ENCODE measurements at places on chromosomes 5 and 9.

DNA sequence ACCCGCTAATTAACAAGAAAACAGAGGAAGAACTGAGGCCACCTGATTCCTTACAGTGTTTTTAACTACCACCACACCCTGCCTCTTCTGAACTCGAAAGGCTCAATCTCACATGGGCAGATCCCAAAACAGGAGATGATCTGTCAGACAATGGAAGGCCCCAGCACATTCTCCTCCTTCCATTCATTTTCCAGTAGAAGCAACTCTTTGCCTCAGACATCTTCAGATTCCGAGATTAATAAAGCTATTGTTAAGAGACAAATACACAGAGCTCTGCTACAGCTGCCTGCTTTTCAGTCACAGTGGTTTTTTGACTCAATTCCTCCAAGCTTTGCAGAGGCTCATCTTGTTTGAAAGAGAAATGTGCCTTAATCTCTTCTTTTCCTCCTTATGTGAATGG, 127.2 kb upstream of the ADAMTSL1 start:
- DNase-seq, result no peak

- DNase-seq, result no peak
Observed at GRCh38 chr9:135515083-135515951, 5.9 kb upstream of the LCN1 start.

- DNase-seq, result no peak
Observed at GRCh38 chr5:351084-351920, 29.8 kb downstream of the AHRR start.

GRCh38 chr5:4532705-4533080, 607.4 kb upstream of the ADAMTS16 start:
- no peak for DNase-seq

DNA sequence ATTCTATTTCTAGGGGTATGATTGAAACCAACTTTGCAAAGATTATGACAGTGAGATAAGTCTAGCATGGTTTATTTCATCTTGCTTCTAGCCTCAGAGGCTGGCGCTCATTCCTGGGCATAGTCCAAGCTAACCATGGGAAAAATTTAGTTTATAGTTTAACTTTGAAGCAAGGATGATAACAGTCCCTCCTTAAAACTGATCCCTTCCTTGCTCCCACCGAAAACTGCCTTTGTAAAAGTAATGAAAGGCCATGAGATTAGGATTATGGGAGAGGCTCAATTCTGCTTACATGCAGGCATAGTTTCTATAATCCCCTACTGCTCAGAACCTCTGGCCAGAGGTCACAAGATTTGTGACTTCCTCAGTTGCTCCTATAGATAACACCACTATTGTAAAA, 75.7 kb downstream of the TARS1 start:
- no peak for DNase-seq

DNA sequence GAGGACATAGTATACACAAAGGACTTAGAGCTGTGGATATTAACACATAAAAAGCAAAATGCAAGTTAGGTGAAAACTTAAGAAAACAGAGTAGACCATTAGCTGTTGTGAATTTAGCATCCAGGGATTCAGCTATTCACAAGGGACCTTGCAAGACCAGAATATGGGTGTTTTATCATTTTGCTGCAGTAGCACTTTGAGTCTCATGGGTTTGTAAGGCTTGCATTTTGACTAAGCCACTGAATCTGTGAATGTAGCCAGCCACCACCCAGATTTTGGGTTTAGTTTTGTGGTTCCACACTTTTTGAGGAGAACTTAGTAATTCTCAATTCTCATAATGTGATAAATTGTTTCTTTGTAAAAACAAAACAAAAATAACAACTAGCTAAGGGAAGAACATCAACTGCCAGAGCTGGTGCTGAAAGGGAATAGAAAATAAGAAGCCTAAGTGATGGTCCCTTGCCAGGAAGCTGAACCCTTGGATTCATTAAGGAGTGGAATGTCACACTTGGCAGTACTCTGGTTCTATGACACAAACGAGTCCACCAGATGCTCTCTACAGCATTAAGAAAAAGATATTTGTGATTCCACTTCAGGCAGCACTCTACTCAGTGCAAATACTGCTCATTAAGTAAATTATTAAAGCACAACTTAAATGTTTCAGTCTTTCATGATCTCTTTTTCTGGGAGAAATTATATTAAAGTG, 557.4 kb upstream of the ZNF462 start:
- DNase-seq, result no peak

DNA sequence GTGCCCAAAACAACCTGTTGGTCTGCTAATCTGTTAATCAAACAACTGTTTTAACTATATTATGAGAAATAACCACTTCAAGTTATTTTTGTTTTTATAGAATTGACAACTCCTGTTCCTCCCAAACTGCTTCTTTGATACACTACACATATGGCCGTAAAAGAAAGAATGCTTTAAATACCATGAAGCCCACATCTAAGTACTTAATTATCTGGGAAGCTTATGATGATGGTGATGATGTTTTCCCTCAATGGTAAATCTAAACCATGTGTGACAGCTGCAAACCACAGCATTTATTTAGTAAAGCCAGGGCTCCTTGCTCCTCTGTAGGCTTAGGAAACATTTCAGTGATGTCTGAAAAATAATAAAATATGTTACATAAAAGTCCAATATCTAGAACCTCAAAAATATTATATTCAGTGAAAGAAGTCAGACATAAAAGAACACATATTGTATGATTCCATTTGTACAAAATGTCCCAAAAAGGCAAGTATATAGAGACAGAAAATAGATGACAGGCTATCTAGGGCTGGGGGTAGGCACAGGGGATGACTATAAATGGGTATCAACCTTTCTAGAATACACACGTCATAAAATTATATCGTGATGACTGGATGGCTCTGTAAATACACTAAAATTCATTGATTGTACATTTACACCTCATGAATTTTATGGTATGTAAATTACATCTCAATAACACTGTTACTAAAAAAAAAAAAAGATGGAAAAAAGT, 154.1 kb downstream of the EFNA5 start:
- DNase-seq, result no peak

DNA sequence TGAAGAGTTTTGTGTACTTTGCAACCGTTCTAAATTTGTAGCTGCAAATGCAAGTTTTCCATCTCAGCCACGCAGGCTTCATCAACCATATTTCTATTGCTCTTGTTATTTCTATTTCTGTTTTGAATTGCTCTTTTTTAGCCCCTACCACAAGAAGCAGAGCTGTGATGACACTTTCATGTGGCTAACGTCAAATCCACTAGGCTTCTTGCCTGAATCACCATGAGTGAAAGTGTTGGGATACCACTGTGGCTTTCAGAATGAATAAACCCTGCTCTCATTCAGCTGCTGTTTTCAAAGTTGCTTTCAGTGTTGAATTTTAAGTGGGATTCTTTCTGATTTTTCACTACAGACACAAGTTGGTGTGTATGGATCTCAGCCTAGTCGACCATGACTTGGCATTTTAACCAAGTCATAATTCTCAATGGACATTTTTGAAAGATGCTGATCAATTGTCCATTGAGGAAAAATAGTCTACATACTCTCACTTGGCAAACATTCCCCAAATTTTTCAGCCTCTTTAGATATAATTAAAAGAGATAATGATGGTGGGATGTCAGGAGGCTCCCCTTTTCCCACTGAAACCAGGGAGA, 41.0 kb upstream of the MTAP start:
- DNase-seq, result no peak

GRCh38 chr5:69034898-69035297, 58.9 kb upstream of the SLC30A5 start:
- DNase-seq, result no peak

- DNase-seq, result no peak
Observed at GRCh38 chr9:113558632-113559502, 95.3 kb downstream of the RGS3 start.

DNA sequence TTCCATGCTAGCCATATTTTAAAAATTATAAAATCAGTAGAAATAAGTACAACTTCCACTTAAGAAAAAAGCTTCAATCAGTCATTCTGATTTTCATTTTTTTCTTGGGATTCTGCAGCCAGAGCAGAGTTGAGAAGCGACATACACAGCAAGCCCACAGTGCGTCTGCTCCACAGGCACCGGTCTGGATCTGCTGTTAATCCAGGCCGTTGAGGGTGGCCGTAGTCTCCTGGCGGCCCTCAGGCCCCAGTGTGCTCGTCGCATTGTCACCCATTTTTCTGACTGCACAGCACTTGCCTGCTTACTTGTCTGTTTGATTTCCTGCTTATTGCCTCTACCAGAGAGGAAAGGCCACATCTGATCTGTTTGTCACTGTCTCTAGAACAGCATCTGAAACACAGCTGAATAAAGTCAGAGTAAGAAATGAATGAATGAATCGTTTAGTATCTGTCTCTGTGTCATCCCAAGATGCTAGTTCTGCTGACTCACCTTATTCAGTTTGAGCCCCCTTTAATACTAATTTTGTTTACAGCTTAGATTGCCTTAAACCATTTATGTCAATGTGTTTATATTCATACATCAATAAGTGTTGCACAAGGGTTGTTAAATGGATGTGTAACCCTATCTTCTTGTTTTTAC, 11.6 kb upstream of the ASPN start:
- DNase-seq, result no peak

DNA sequence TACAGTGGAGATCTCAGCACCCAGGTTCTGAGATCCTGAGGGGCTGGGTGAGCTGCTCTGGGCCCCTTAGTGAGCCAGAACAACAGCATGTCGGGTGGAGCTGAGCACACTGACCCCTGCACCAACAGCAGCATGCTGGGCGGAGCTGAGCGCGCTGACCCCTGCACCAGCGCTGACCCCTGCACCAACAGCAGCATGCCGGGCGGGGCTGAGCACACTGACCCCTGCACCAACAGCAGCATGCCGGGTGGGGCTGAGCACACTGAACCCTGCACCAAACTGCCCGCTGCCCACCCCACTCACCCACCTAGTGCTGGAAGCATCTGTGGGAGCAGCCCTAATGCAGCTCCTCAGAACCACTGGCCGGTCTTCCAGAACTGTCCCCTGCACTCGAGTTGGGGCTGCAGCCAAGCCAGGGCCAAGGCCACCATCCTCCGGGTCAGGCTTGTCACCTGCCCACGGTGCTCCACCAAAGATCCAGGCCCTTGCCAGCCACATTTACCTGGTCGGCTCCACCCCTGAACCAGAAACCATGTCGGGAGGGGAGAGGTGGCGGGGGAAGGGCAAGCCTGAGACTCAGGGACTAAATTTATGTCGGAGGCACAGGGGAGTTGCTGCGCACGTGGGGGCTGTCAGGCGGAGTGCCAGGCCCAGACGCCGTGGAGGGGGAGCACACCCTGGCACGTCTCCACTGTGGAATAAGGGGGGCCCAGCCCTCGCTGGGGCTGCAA, 80.3 kb downstream of the ADAMTS2 start:
- no peak for DNase-seq

GRCh38 chr9:5949103-5949699, 58.5 kb downstream of the MLANA start:
- DNase-seq, result peak; percentile 4

DNA sequence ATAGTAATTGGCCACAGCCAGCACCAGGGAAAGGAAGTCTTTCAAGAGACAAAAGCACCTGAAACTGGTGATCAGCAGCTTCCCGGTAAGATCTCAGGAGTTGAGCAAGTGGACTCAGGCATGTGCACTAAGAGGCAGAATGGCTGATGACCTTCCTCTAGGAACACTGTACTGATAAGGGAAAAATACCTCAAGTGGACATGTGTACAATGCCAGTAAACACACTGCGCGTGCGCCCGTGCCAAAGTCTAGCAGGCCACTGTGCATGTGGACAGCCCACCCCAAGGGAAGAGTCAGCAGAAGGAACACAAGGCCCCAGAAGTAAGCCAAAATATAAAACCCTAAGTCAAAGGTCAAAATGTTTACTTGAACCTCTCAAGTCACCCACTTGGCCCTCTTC, 423.0 kb downstream of the TUSC1 start:
- DNase-seq, result no peak

DNA sequence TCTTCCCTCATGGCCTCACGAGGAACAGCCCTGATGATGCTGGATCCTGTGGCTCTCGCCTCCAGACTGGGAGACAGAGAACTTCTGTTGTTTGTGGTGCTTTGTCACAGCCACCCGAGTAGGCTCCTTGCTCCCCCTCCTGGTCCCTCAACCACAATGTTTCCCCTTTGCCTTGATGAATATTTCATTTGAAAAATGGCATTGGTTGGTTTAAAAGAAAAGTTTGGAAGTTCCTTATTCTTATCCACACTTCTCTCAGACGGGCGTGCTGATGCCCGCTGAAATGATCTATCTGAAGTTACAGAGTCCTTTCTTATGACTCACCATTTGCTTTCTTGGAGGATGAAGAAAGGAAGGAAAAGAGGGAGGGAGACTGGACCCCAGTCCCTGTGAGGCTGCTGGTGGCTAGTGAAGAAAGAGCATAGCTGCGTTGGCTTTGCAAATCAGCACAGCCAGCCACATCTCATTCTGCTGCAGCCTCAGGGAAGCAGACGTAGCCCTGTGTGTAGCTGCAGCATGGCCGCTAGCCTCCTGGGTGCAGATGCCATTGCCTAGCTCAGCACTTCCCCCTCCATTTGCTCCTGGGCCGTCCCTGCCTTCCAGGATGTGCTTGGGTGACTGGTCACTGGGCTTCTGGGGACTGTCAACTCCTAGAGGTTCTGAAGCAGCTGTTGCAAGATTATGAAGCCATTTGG, 185.9 kb downstream of the ERCC6L2 start:
- peak; percentile 13 for DNase-seq

DNA sequence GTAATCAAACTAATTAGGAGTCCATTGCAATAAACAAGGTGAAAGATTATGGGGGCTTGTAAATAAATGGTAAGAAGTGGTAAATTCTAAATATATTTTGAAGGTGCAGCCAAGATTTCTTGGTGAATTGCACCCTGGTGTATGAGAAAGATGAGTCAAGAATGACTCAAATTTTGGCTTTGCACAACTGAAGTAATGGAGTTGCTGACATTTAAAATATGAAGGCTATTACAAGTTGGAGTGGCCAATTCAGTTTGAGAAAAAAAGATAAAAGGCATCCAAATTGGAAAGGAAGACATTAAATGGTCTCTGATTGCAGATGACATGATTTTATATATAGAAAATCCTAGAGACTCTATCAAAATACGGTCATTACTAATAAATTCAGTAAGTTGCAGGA, 2330.6 kb downstream of the MAT2B start:
- no peak for DNase-seq

DNA sequence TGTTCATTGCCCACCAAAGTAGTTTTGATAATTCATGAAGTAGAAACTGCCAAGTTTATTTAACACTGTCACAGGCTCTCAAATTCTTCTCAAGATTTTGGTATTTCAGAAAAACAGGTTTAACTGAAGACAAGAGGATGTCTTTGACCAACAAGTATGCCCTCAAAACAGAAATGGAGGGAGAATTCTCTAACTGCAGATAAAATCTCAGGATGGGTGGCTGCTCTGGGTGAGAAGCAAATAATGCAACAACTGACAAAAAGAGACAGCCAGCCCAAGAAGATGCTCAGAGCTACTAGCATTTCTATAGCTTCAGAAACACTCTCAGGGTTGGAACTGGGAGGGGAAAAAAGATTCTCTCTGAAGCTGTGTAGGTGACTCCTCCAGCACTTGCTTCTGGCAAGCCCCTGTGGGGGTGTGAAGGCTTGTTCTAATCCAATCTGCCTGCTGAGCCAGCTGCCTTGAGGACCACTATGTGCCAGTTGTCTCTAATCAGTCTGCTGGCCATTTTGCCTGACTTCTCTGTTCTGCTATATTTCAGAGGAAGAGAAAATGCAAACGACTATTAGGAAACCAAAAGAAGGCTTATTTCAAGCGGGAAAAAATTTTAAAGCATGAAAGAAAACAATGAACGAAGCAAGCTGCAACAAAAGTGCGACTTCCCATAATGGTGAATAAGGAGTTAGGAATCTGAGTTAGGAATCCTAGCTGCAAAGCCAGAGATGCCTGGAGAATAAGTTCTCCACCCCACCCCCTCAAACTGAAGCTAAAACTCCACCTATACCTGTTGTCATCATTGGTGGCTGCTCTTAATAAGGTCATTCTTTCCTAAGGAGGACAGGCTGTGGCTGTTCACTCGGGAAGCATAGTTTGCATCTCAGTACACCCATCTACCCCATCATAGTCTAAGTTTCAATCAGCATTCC, 147.5 kb downstream of the GNAQ start:
- DNase-seq, result no peak
